NCI-H2227 treated with DMSO at 0.1 percent for 48 hours (cell line): ENCODE measurements at places on chromosomes 7 and 10.
A peak's percentile ranks its signal among the peaks of the same experiment; 100 is the strongest.

DNA sequence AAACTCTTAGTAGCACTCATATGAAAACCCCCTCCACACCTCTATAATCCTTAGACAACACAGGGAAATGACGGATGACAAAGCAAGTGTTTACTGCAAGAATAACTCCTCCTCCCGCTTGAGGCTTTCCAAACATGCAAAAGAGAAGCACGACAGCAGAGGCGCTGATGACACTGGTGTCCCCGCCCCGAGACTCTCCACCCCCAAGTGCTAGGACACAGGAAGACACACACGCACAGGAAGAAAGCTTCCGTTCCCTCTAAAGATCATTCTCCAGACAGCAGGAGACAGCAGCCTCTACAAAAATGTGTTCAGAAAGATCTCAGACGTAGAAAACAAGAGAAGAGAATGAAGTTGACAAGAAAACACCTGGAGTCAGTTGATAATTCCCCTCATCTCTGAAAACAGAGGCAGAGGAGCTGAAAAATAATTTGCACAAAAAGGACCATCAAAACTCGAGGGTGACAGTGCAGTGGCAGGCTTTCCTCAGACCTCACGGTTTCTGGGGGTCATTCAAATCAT lies 90.2 kb downstream of the DLG5 start:
- DNase-seq: peak; percentile 39

DNA sequence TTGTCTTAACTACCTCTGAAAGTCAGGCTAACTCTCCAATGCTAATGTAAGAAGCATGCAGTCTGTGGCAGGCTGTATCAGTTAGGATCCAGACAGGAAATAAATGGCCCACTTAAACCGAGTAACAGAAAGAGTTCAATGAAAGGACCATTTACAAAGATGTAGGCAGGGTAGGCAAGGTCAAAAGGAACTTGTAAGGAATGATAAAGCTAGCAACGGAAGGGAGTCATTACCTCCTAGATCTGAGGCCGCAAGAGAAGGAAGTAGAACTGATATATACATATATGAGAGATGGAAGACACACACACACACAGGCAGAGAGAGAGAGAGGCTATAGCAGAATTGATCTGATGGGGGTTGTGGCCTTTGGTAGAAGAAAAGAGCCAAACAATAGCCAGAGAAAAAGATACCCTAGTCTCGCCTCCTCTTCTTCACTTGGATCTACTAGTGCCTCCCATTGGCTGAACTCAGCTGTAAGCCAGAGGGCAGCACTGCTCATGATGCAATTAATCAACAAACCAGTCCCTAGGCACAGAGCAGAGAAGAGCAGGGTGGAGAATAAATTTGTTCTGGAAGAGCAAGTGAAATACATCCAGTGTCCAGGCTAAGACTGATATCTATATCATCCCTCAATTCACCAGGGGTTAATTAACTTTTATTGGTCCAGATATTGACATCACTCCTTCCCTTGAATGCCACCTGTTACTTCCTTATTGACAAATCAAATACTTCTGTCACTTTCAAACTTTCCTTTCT lies 91.2 kb downstream of the LSMEM1 start:
- no peak for DNase-seq

- DNase-seq: no peak
Measured at GRCh38 chr10:93807371-93807770, 49.6 kb downstream of the LGI1 start.

- DNase-seq: no peak
Measured at GRCh38 chr10:127081851-127082345, 114.5 kb downstream of the INSYN2A start.

DNA sequence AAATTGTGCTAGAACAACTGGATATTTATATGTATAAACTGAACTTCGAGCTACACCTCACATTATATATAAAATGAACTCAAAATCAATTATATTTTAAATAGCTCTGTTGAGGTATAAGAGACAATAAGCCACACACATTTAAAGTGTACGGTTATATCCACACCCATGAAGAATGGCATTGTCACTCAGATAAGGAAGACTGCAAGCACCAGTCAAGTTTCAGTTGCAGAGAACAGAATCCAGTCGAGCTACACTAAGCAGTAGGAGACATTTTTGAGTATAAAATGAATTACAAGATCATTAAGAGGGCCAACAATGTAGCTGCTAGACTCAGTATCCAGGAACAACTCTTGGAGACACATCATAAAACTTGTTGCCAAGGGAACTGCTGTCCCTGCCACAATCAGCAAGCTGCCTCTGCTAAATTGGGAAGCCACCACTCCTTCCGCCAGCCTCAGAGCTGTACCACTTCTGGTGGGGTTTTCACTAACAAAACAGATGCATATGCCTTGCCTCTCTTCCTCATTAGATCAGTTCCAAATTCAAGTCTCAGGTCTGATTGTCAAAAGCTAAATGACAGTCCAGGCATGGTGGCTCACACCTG lies 19.6 kb upstream of the GPNMB start:
- DNase-seq: no peak

GRCh38 chr10:61774031-61774430 lies 111.3 kb downstream of the CABCOCO1 start:
- DNase-seq: no peak

DNA sequence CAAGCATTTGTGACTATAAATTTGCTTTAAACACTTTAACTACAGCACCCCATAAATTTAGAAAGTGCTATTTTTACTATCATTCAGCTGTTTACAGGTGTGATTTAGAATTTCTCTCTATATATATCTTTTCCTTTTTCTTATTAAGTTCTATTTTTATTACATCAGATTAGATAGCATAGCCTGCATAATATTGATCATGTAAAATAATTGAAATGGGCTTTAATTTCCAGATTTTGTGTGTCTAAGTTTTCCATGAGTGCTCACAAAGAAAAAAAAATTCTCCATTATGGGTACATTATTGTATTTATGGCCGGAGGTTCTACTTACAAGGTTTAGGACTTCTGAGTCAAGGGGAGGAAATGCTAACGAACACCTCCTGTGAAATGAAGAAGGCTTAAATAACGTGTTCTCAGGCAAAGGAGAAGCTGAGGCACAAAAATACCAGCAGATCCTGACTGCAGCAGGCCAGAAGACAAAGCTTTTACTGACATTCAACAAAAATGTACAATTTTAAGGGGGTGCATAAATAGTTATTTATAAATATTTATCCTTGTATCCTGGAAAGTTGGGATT lies 114.2 kb downstream of the RNF133 start:
- DNase-seq: no peak

GRCh38 chr7:46993396-46993795 lies 588.5 kb downstream of the TNS3 start:
- no peak for DNase-seq

GRCh38 chr10:49176310-49177268 lies 11.6 kb downstream of the TMEM273 start:
- DNase-seq: no peak

GRCh38 chr10:126948355-126949160 lies 43.3 kb downstream of the DOCK1 start:
- DNase-seq: no peak

DNA sequence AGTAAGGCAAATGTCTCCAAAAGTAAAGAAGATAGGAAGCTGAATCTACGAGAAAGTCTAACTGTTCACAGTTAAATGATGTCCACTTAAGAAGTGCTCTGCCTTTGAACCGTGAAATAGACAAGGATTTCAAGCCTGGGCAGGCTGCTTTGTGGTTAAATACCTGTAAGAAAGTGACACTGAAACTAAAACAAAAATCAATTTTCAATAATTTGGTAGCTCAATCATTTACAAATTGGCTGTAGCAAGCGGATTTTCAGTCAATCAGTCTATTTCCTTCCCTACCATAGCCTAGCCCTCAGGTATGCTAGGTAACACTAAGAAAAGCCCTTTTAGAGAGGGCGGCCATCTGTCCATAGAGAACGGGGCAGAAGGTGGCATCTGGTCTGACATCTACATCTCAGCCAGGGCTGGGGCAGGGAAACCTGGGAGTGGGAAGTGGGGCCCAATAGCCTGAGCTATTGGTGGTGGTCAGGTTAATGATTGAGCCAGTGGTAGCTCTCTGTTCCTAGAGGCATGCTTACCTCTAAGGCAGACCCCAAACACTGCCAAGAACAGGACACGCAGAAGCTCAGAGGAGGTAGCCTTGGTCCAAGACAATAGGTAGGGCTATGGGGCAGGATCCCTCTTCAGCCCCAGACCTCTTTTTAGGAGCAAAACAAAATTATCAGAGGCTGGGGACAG lies 223.2 kb downstream of the CCSER2 start:
- DNase-seq: no peak
